Activated naive CD8-positive, alpha-beta T cell treated with anti-CD3 and anti-CD28 coated beads, Interleukin-2, amount 10 ng/mL, durations not matched to agents 7 days and 5 days (primary cell): ENCODE measurements at places on chromosomes 6 and 20.

GRCh38 chr6:79335133-79335674 lies 100.7 kb upstream of the HMGN3 start:
- DNase-seq: no peak

DNA sequence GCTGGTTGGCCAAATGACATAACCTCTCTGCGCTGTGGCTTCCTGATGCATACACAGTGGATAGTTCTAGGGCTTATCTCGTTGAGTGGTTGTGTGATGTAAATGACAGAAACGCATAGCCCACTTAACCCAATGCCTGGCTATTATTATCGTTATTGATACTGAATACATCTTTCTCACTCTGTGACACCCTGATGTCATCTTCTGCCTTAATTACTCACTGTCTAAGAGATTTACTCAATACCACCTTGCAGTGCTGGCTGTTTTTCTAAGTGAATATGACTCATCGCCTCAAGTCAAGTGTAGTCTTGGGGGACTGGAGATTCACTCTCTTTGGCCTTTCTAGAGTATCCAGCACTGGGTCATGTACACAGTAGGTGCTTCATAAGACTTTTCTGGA lies 73.6 kb downstream of the NDUFAF5 start:
- no peak for DNase-seq

GRCh38 chr6:150928882-150929281 lies 63.4 kb downstream of the MTHFD1L start:
- DNase-seq: no peak

DNA sequence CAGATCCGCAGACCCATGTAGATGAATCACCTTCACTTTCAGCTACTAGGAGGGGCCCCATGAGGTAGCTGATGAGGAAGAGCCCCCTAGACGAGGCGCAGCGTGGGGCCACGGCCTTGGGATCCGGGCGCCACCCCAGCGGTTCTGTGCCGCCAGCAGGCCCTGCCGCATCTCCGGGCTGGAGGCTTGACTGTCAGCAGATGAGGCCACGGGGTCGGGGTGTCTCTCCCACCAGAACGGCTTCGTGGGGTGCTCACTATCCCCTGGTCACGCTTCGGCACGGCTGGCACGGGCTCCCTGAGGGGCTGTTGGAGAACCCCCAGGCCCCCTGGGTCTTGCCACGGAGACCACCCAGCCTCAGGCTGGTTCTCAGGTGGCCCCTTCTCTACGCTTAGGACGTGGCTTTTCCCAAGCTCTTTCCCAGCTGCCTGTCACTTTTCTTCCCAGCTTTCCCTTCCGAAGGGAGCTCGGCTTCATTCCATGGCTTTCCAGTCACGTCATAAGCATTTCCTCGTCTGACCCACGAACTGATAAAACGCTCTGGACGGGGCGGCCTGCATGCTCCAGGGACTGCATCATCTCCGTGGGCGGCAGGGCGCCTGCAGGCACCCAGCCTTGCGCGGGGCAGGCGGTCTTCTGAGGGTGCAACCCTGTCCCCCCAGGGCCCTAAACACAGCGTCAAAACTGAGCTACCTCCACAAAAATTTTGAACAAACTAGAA lies 85.9 kb downstream of the THBS2 start:
- no peak for DNase-seq

DNA sequence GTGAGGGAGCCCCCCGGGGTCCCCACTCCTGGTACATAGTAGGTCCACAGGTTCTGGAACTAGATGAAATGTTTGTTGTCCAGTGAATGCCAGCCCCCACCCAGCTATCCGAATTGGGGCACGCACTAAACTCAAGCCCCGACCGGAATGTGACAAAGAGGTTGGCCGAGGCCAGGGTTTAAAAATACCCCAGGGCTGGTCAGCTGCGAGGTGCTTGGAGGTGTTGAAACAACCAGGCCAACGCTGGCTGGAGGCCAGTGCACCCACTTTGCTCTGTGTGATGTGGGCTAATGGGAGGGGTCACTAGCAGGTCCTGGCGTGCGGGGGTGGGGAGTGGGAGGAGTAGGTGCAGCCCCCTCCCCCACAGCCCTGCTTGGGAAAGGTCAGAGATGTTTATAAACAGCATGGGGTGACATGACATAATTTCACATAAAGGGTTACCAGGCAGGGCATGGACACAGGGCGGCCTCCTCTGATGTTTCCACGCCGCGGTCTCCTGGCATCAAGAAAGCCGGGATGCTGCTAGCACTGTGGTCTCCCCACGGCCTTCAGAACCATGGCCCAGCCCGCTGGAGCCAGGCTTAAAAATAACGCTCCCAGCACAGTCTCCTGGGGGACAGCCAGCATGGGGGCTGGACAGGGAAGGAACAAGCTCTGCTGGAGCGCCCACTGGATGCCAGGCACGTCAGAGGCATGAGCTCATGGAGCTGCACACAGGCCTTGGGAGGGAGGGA lies 111.2 kb upstream of the PTPN1 start:
- no peak for DNase-seq

DNA sequence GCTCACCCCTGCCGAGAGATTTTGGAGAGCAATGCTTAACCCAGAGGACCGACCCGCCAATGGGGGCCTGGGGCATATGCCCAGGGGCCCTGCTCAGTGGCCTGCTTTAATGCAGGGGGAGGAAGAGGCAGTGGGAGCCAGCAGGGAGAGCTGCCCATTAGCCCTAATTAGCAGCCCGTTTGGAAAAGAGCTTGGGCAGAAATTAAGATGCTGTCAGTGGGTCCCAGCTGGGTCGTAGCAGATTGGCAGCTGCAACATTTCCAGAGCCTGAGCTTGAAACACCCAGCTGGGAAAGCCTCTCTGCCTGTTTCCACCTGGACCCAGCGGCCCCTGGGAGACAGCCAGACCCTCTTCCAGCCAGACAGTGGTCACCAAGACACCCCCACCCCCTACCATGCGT lies 39.5 kb downstream of the CD40 start:
- DNase-seq: no peak

DNA sequence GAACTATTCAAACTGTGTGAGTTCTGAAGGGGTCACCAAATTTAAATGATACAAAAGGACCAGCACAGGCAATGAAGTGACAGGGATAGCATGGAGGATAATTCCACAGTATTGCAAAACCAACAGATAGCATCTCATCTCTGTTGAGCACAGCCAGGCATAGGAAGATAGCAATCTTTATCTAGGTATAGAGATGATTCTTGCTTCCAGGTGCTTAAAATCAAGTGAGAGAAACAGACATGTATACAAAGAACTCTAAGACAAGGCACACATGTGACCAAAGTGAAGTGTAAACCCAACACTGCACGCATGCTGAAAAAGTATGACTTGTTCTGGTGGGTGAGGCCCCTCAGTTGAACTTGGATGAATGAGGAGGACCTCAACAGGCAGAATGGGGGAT lies 48.4 kb upstream of the ARMC2 start:
- DNase-seq: no peak

- no peak for DNase-seq
Measured at GRCh38 chr6:36076178-36077063, 48.8 kb downstream of the MAPK14 start.

DNA sequence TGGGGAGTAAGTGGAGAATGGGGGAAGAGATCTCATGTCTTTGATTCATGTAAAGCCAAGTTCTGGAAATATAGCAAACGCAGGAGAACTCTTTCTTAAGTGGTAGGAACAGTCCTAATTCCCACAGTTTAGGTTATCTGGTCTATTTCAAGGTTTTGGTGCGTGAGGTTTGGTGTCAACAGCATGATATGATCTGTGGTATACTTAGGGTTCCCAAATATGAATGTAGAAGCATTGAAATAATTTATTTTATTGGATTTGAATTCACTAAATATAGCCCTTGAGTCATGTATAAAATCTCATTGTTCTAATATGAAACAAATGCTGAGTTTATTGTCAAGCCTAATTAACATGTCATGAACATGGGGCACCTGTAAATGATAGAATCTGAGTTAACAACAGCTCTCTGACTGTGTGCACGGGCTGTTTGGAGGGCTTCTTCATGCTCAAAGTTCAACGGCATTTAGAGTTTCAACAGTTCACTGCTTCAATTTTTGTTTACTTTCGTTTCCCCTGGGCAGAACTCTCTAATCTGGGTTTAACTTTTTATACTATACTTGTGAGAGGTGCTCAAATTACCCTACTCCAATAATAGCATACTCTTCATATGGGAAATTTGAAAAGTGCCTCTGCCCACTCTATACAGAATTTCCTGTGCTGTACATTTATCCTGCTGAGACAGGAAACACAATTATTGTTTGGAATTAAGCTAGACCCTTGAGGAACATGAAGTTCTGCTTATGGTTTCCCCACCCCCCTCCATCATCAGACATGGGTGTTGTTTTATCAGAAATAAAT lies 236.3 kb upstream of the ZNF217 start:
- no peak for DNase-seq

DNA sequence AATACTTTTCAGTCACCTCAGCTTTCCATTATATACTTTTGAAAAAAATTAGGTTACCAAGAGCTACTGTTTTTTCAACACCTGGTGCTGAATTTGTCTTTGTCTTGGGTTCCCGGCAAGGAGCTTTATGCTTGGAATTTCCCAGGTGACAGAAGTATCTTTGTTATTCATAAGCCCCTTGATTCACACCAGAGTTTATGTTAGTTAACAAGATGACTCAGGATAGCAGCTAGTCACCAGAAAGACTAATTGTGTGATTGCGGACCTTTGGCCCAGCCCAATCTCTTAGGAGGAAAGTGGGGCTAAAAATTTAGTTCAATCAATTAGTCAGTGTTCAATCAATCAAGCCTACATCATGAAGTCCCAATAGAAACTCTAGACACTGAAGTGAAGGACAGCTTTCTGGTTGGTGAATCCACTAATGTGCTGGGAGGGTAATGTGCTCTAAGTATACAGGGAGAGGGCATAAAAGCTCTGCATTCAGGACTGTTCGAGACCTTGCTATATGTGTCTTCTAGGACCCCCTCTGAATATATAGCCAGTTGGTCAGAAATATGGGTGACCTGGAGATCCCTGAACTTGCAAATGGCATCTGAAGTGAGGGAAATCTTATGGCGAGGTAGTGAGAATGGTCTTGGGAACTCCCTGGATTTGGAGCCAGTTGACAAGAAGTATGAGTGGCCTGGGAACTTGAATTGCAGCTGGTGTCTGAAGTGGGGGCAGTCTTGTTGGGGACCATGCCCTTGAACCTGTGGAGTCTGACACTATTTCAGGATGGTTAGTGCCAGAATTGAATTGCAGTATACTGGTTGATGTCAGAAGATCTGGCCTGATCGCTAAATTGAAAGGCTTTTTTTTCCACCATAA lies 16.2 kb downstream of the TMEM30A start:
- no peak for DNase-seq

DNA sequence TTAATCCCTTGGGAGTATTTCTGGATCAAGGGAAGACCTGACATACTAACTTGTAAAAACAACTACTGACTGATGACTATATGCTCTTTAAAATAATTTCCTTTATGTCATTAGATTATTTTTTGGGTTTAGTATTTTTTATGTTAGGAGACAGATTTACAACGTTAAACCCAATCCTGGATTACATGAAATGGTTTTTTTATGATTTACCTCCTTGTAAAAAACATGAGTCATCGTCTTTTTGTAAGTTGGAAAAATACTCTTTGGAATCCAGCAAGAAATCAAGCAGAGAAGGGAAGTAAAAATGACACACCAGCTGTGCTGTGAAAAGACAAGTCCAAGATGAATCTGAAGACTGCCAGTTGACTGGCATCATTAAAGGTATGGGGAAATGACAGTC lies 6.7 kb downstream of the STK4 start:
- DNase-seq: no peak

- no peak for DNase-seq
Measured at GRCh38 chr6:104591573-104592334, 268.0 kb downstream of the HACE1 start.

GRCh38 chr6:24274441-24275083 lies 83.3 kb downstream of the DCDC2 start:
- DNase-seq: no peak

DNA sequence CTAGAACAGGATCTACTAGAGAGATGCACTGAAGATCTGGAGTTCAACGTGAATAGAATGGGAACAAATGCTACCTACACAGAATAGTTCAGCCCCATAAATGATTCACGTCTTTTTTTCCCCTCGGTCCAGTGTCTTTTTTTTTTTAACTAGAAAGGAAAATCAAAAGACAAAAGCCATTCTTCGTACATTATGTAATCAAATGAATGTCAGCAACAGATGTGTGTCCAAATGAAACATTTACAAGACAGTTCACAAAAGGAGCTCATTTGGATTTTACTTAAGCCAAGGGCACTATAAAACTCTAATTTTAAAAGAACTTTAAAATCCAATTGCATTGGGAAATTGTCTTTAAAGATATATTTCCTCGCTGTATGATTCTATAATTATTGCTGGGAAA lies 42.4 kb downstream of the FAM184A start:
- DNase-seq: no peak

DNA sequence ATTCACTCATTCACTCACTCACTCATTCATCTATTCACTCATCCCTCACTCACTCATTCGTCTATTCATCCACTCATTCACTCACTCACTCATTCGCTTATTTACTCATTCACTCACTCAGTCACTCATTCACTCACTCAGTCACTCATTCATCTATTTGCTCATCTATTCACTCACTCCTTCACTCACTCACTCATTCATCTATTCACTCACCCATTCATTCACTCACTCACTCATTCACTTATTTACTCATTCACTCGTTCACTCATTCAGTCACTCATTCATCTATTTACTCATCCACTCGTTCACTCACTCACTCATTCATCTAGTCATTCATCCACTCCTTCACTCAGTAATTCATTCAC lies 128.2 kb downstream of the TTLL2 start:
- DNase-seq: no peak

- no peak for DNase-seq
Measured at GRCh38 chr20:56001106-56001785, 4.1 kb downstream of the CBLN4 start.

DNA sequence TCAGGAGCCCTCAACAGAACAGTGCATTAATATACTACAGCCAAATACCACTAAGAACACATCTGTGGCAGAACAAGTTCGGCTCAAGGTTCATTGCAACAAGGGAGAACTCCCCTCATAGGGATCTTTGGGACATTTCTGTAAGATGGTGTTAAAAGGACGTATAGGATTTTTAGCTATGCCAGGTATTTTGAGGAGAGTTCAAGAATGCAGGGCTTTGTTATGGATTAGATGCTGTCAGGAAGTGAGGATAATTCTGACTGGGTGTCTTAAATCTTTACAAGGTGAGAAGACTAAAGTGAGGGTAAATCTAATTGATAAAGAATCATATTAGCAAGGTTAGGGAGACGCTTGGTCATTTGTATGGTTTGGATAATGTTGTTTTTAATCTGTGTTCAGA lies 83.7 kb upstream of the AHI1 start:
- no peak for DNase-seq
